Mucosa of descending colon (tissue), 3 donors: ENCODE measurements at places on chromosomes 7 and 10. TPM values are rescaled to one million over a fixed set of nuclear protein-coding genes. Genes with fewer than 3 reads are reported as not detected.

Gene TMEM176B
- 338 TPM for total RNA-seq

Gene NEUROD6
- total RNA-seq, result not detected

Gene TMEM196
- total RNA-seq, result not detected

Gene CTAGE6
- 0.17 TPM for total RNA-seq

Gene FAM25G
- total RNA-seq, result not detected

Gene CALML3
- total RNA-seq, result 0.09 TPM

Gene PRF1
- 3.7 TPM for total RNA-seq

Gene LAMB1
- 148 TPM for total RNA-seq

GRCh38 chr7:36047091-36047658 is 105.9 kb upstream of the EEPD1 start:
- DNase-seq, result no peak

DNA sequence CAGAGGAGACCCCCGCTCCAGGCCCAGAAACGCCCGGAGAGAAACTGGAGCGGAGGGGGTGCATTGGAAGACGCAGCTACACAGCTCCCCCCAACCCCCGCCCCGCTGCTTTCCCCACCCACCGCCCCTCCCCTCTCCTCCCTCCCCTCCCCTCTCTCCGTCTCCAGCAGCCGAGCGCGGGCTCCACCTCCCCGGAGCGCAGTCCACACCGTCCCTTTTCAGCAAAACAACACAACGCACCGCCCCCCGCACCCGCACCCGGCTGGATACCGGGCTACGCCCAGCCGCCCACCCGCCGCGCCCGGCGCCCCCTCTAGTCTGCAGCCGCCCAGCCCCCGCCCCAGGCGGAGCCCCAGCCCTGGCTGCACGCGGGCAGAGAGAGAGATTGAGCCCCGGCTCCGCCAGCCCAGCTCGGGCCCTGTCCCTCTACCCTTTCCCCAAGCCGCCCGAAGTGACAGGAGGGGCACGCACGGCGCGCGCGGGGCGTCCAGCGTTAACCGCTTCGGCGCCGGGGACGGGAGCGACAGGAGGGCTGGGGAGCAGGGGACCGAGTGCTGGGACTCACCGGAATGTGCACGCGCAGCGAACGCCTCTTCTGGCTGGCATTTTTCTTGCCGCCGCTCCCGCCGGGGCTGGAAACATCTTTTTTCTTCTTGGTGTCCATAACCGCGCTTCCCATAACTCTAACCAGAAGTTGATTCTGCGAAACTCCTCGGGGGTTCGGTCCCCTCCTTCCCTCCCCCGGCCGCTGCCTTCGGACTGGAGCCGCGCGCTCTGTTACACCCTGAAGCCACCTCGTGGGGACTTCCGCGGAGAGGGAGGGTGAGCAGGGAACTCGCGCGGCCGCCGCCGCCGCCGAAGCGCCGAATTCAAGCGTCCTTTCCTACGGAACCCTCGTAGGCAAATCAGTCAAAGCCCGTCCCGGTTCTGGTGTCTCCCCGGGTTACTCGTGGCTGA is 695 bp downstream of the PRKAG2 start:
- peak; percentile 89 for DNase-seq

DNA sequence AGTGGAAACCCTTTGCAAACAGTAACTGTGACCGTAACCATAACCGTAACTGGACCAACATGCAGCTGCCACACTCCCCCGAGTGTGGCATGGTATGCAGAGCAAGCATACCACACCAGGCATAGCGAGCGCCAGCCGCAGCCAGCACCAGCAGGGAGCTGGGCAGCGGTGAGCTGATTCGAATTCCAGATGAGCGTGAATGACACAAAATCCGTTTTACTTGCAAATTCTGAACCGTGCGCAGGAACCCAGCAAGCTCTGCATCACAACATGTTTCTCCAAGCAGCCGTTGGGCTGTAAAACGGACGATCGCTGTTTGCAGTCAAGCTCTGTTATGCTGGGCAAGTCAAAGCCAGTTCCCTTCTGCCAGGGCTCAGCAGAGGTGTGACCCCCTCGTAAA is 111.1 kb downstream of the OAT start:
- DNase-seq, result no peak

- DNase-seq, result no peak
Observed at GRCh38 chr7:99004781-99005500, 126.6 kb downstream of the TRRAP start.

DNA sequence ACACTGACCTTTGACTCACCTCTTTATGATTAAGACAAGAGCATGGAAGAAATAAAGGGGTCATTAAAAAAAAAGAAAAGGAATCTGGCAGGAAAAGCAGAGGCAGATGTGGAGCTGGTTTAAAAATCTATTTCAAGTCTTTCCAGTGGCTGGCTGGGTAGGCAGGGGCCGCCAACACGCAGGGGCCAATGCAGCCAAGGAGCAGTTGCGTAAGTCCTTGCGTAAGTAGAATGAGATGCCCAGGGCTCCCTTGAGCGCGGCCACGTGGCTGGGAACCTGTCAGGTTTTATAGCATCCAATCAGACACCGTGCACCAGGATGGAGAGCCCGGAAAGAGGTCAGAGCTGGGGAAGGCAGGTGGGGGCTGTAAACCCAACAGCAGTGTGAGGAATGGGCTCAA is 123.8 kb upstream of the INSYN2A start:
- DNase-seq, result no peak

DNA sequence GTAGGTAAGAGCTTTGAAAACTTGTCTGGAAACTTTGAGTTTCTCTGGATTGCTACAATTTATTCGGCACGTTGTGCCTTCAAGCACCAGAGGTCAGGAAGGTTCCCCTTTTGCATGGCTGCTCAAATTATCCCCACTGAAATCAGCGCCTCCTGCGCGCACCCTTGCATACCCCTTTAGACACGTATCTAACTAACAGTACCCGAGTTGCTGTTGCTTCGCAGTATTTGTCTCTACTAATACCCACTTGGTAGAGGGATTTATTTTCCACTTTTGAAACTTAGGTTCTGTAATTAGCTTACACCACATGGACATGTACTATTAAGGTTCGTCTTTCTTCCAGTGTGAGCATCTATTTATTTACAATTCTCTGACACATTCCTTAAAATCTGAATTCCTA is 1.6 kb downstream of the MEOX2 start:
- DNase-seq, result no peak

DNA sequence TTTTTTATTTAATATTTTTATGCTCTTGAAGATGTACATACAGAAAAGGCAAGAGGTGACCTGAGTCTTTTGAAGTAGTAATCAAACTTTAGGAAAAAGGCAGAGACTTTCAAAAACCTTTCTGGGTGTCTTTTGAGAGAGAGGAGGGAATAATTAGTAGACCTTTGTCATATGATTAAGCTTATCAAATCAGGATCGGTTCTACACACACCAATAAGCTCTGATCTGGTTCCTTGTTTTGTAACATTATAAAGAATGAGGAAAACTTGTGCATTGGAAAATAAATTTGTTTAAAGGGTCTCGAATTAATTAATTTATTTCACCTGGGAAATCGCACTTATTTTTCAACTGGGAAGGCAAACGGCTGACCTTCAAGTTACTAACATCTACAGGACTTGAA is 11.9 kb downstream of the TWIST1 start:
- DNase-seq, result no peak

DNA sequence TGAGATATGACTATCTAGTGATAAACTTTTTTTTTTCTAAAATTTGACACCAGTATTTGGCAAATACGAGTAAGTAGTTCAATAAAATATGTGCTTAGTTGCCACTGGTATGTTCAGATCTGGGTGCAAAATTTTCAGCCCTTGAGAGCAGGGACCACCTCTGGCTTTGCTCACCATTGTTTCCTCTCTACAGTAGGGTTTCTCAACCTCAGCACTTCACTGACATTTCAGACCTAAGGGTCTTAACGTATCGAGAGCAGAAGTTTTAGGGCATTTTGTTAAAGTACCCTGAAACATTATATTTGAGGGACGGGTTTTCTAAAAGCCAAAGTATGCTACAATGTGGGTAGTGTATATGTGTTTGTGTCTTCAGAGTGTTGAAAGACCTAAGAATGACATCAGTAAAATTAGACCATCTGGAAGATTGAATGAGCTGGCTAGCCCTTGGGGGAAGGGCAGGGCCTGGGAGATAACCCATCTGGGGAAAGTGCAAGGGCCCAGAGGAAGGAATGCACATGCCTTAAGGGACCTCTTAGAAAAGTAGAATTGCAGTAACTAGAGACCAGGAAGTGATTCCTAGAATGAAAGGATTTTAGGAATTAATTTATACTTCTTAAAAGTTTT is 11.8 kb downstream of the BZW2 start:
- no peak for DNase-seq

GRCh38 chr7:30177186-30177585 is 42.4 kb downstream of the MTURN start:
- DNase-seq, result no peak

GRCh38 chr7:27250557-27251070 is 8.0 kb downstream of the EVX1 start:
- no peak for DNase-seq

GRCh38 chr7:146185844-146186243 is 69.2 kb downstream of the CNTNAP2 start:
- DNase-seq, result no peak

GRCh38 chr10:62050346-62050892 is 148.9 kb downstream of the ARID5B start:
- no peak for DNase-seq

- no peak for DNase-seq
Observed at GRCh38 chr10:128280271-128280670, 154.0 kb upstream of the MKI67 start.

DNA sequence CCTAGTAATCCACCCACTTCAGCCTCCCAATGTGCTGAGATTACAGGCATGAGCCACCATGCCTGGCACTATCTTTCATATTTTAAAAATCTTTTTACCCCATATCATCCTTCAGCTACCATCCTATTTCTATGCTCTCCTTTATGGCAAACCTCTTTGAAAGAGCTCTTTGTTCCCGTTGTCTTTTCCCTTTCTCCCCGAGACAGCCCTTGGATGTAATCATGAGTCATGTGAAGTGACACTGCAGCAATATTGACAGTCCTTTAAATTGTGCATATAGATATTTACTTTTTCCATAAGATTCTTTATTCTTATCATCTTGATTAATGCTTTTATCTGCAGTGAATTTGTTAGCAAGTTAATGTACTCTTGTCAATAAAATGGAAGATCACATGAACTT is 286.6 kb downstream of the ANKRD7 start:
- no peak for DNase-seq
